M059J (cell line): ENCODE measurements at places on chromosomes 5 and 9.

DNA sequence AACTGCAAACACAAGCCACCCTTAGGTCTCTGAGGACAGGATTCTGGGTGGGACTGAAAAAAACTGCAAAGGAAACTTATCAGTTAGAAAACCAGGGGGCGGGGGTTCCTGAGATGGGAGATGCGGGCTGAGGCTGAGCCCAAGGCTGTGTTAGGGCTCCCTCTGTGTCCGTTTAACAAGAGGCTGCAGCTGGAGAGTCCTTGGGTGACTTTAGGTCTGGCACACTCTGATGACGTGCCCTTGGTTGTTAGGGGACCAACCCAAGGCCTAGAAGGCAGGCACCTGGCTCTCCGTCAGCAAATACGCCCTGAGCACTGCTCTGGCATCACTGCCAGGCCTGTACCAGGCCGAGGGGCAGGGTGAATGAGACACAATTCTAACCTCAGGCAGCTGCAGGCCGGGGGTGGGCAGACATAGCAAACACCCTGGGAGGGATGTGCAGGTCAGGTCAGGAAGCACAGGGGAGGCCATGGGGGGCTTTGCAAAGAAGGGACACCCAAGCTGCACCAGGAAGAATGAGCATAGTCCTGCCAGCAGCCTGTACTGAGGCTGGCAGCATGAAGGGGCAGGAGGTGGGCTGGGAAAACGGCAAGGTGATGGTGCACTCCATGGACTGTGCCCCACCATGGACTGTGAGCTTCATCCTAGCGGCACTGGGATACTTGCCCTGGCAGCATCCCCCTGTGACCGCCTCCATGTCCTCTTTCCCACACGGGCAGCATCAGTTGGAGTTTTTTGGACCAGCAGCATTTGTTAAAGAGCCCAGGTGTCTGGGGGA is 137.9 kb downstream of the GABBR2 start:
- peak; percentile 12 for DNase-seq

GRCh38 chr5:40955313-40955712 is 46.0 kb downstream of the C7 start:
- DNase-seq: peak; percentile 52

- peak; percentile 41 for DNase-seq
Observed at GRCh38 chr5:132283423-132284043, 10.7 kb upstream of the SLC22A4 start.

GRCh38 chr5:139761057-139761450 is 34.6 kb upstream of the PSD2 start:
- no peak for DNase-seq

GRCh38 chr9:74500584-74500924 is 3.4 kb downstream of the RORB start:
- no peak for DNase-seq

DNA sequence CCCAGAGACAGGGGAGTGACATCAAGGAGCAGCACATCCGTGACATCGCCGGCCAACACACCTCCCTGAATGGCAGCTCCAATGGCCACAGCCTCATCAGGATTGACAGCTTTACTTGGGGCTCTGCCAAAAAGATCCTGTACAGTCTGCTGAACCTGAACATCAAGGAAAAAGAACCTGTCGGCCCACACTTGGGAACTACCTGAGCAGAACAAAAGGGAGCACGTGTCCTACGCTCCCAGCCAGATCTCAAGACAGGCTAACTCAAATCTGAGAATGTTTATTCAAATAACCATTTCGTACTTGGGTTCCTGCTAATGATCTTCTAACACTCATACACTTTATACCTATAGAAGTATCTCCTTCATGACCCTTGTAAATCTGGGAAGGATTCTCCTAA is 15.3 kb downstream of the HSPA9 start:
- DNase-seq: no peak

DNA sequence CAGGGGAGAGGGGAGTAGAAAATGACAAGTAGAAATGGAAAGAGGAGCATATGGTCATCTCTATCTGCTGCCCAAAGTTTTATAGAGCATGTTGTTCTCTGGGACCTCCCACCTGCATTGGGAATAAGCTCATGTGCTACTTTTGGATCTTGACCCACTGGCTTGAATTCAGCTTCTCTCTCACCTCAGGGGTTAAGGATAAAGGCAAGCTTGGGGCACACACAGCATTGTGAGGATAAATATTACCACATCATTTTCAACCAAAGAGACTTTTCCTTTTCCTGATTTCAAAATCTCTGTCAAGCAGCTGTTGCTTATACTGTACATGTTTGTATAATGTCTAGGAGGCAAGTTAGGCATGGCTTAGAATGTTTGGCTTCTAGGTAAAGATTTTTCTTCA is 16.6 kb downstream of the ATP10B start:
- DNase-seq: no peak

- no peak for DNase-seq
Observed at GRCh38 chr5:104661256-104661655, 1098.7 kb upstream of the NUDT12 start.

DNA sequence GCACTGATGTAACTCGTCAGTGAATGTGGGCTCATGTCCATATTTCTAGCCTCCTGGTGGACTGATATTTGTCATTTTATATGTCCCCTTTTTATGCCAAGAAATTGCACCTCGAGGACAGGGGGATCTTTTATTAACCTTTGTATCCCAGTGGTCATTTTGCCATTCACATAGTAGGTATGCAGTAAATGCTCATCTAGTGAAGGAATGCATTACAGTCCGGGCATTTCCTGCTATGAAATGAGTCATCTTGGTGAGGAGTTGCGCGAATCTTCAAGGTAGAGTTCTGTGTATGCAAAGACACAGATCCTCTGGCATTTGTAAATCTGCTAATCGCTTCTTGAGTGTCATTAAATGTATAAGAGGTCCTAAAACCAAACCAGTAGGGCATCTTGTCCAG is 755.5 kb upstream of the ADAMTS16 start:
- DNase-seq: peak; percentile 22

DNA sequence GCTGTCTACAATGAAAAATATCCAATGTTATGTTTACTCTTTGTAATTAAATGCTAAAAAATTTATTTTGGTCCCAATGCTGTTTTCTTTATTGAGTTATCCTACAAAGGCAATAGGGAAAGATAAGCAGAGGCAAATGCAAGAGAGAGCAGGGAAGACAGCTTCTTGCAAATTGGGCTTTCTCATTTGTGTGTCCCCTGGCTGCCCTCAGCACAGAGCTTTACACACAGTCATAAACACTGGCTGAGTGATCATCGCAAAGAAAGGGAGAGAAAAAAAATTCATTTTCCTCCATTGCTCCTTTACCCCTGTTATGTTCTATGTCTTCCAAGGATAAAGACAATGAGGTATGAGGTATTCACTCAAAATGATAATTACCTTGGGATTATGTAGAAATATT is 2.3 kb upstream of the TSSK1B start:
- no peak for DNase-seq

GRCh38 chr5:131475541-131475941 is 159.5 kb downstream of the RAPGEF6 start:
- no peak for DNase-seq

DNA sequence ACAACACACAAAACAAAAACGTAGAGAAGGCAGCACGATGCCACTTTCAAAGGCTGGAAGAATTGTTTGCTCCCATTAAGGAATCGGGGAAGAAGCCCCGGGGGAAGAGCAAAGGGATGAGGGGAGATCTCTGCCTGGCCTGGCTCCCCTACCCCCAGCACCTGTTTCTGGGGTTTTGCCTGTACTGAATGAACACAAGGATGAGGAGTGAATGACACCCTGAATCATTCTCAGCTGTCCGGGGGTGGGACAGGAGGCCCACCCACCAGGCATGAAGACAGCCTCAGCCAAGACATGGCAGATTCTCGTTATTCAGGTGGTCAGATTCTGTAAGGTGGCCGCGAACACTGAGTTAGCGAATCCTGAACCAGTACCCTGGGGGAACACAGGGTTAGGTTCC is 7.5 kb downstream of the TBC1D9B start:
- no peak for DNase-seq

DNA sequence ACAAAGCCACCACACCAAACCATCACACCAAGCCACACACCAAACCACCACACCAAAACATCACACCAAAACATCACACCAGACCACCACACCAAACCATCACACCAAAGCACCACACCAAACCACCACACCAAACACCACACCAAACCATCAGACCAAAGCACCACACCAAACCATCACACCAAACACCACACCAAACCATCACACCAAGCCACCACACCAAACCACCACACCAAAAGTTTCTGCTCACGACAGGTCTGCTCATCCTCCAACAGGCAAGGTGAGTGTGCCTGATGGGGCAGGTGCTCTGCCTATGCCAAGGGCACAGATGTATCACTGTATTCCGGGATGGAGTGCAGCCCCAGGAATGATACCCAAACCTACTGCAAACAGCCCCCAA is 87.9 kb upstream of the FSTL4 start:
- DNase-seq: no peak

DNA sequence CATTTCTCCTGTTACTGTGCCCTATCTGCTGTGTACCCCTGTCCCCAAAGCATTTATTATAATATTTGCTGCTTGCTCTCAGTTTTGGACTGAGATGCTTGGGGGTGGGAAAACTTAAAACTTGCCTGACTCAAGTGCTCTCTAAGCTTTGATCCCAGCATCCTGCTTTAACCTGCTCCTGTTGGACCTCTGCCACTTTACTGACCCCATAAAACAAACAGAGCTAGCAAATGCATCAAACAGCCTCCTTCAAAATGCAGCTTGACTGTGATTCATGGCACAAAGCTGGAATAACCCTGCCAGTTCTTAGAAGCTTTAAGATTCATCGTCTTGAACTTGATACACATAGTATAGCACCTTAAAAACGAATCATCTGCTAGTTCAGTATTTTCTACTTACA is 212.5 kb downstream of the DEPDC1B start:
- peak; percentile 77 for DNase-seq

DNA sequence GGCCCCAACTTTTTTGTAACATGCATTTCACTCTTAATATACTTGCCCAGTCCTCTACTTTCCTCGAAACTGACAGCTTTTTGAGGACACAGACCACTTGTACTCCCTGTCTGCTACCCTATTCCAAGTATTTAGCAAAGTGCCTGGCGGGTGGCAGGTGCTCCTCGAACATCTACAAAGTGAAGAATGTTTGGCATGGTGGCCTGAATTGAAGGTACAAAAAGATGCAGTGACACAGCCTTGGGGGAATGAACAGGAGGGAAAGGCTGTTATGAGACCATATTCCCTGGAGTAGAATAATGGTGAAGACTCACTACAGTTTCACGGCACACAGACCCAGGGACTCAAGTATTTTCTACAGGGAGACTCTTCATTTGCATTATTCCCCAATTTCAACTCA is 590.9 kb downstream of the PRELID2 start:
- no peak for DNase-seq

DNA sequence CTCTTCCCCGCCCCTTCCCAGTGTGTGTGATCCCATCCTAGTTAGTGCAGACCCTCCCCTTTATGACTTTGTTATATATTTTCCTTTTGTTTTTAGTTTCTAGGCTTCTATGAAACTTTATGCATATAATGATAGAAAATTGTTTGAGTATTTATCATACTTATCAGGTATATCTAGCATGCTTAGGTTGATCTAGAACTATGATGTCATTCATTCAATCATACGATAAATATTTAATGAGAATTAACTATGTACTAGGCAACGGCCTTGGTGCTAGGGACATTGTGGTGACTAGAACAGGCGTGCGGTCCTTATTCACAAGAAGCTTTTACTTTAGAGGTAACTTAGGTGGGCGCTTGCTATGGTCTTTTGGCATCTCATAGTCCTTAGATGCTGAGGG is 13.6 kb upstream of the ANKRD55 start:
- DNase-seq: no peak

GRCh38 chr5:131392466-131393095 is 128.7 kb downstream of the CDC42SE2 start:
- DNase-seq: no peak

DNA sequence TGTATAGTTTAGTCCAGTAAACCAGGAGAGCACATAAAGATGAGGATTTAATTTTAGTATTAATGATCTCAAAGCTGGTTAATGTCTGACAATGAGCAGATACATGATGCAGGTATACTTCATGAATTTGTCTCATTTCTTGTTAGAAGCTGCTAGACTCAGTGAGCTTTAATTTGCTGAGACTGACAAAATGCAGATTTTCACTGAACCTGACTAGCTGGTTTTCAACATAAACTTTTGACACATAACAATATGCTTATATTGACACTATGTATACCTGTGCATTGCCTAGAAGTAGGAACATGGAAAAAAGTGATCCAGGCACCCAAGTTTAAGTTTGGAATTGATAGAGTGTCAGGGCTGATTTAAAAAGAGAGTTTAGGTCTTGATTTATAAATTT is 10.8 kb downstream of the UBLCP1 start:
- DNase-seq: no peak
